A172 (cell line): ENCODE measurements at places on chromosomes 2 and 18. TPM values are rescaled to one million over a fixed set of nuclear protein-coding genes. Genes with fewer than 3 reads are reported as not detected.

Gene VWC2L
- total RNA-seq, result not detected in 2 replicates

Gene C2orf72
- total RNA-seq, result 2.6 and 10.8 TPM in 2 replicates

Gene SPP2
- total RNA-seq, result not detected in 2 replicates

Gene PRSS56
- not detected in 2 replicates for total RNA-seq

Gene EGR4
- not detected in 2 replicates for total RNA-seq

Gene SLC9A4
- total RNA-seq, result 0.31 and 0.84 TPM in 2 replicates

Gene LRRTM4
- total RNA-seq, result 0.12 and 0.36 TPM in 2 replicates

Gene DSEL
- total RNA-seq, result 5.9 and 6.8 TPM in 2 replicates

Gene GPBAR1
- total RNA-seq, result not detected in 2 replicates

Gene CFAP210
- total RNA-seq, result not detected in 2 replicates

Gene VIL1
- total RNA-seq, result not detected in 2 replicates

Gene ADD2
- total RNA-seq, result 47.5 and 50.5 TPM in 2 replicates

Gene CTDSP1
- total RNA-seq, result 44.9 and 65.3 TPM in 2 replicates

Gene HAUS1
- total RNA-seq, result 45.4 and 50.3 TPM in 2 replicates

Gene ALK
- total RNA-seq, result 0.07 and 0.26 TPM in 2 replicates

Gene SGO2
- 24.2 and 33.1 TPM in 2 replicates for total RNA-seq

Gene ERFE
- total RNA-seq, result 25.3 and 31.3 TPM in 2 replicates

Gene CDK5R2
- total RNA-seq, result 0.03 and 0.57 TPM in 2 replicates

Gene RGPD3
- 0.21 and 0.36 TPM in 2 replicates for total RNA-seq

Gene RESP18
- not detected in 2 replicates for total RNA-seq

Gene TIMM21
- 39.6 and 39.7 TPM in 2 replicates for total RNA-seq

Gene IL36A
- not detected in 2 replicates for total RNA-seq

Gene C2orf15
- 1.0 and 1.4 TPM in 2 replicates for total RNA-seq

Gene CPO
- total RNA-seq, result not detected in 2 replicates

Gene MERTK
- total RNA-seq, result 0.10 and 0.62 TPM in 2 replicates

Gene MOGAT1
- total RNA-seq, result not detected in 2 replicates

Gene NDUFAF7
- 12.0 and 18.1 TPM in 2 replicates for total RNA-seq

Gene TMEM17
- total RNA-seq, result 3.7 and 5.6 TPM in 2 replicates

Gene SLC5A7
- not detected in 2 replicates for total RNA-seq

Gene TTC27
- total RNA-seq, result 22.5 and 28.9 TPM in 2 replicates

Gene DYSF
- total RNA-seq, result 10.6 and 13.6 TPM in 2 replicates

Gene TWIST2
- total RNA-seq, result 32.3 and 38.8 TPM in 2 replicates

Gene MYOM1
- total RNA-seq, result not detected in 2 replicates

Gene CRYGD
- not detected in 2 replicates for total RNA-seq

Gene CNDP1
- total RNA-seq, result not detected in 2 replicates

Gene SUCLG1
- total RNA-seq, result 120 TPM in 2 replicates

Gene LINC00305
- total RNA-seq, result not detected in 2 replicates

Gene GALR1
- not detected in 2 replicates for total RNA-seq

Gene BOLL
- total RNA-seq, result not detected in 2 replicates

Gene FAHD2B
- 3.2 and 6.1 TPM in 2 replicates for total RNA-seq

Gene GALNT13
- 0.05 and 0.36 TPM in 2 replicates for total RNA-seq

Gene ANKRD30BL
- total RNA-seq, result not detected in 2 replicates

Gene DNAH7
- 0.40 and 0.55 TPM in 2 replicates for total RNA-seq

Gene DCTN1
- 105 and 123 TPM in 2 replicates for total RNA-seq

Gene NEMP2
- total RNA-seq, result 7.4 and 19.8 TPM in 2 replicates

Gene LYPD1
- total RNA-seq, result 28.6 and 30.8 TPM in 2 replicates

Gene ACTG2
- total RNA-seq, result not detected in 2 replicates

Gene SP100
- total RNA-seq, result 60.7 and 66.5 TPM in 2 replicates

Gene AGFG1
- 47.0 and 69.9 TPM in 2 replicates for total RNA-seq

Gene SH2D6
- 0.22 and 1.0 TPM in 2 replicates for total RNA-seq

Gene CROCC2
- 0.02 TPM in 1 of 2 replicates, not detected in the other for total RNA-seq

Gene ELAC1
- 8.1 and 11.6 TPM in 2 replicates for total RNA-seq

Gene PLB1
- total RNA-seq, result 0.65 and 1.0 TPM in 2 replicates

Gene CPLX4
- not detected in 2 replicates for total RNA-seq

Gene RGPD4
- total RNA-seq, result not detected in 2 replicates
